ENCODE measurements at places on chromosomes 7 and 10. TPM values are rescaled to one million over a fixed set of nuclear protein-coding genes. Genes with fewer than 3 reads are reported as not detected.

ZPBP gene
- total RNA-seq: not detected

BHLHA15 gene
- total RNA-seq: not detected

ACSL5 gene
- total RNA-seq: 6.3 TPM

SLC35B4 gene
- 4.3 TPM for total RNA-seq

NYAP1 gene
- total RNA-seq: 0.32 TPM

ACBD7 gene
- not detected for total RNA-seq

ANXA8 gene
- 3.0 TPM for total RNA-seq

SOSTDC1 gene
- total RNA-seq: 1.4 TPM

DNA sequence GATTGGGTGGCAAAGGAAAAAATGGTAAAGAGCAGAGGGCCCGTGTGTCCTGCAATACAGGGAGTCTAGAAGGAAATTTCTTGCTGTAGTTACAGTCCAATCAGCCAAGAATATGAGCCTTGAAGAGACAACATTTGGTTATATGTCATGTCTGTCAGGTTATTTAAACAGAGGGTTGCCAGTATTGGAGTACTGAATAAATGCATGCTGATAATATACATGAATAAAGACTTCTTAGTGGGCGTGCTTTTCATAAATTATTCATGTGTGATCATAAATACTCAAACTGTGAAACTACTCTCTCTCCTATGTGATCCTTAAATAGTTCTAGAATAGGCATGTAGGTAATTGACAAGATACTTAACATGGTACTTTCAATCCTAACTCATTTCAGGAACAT lies 249.0 kb downstream of the CRPPA start:
- DNase-seq: no peak

DNA sequence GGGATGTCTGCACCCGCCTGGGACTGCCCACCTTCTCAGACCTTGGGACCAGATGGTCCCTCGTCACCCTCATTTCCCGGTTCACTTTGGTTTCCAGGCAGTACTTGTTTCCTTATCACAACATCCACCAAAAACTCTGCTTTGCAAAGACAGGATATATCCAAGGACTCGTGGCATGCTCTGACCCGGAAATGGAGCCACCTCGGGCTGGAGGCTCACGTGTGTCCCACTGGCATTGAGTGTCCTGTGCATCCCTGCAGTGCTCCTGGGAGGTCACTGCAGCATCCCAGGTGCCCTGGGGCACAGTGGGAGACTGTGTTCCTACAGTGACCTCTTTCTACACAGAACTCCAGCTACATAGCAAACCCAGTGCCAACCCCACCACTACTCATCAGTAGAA lies 611.9 kb upstream of the FOXK1 start:
- no peak for DNase-seq

DNA sequence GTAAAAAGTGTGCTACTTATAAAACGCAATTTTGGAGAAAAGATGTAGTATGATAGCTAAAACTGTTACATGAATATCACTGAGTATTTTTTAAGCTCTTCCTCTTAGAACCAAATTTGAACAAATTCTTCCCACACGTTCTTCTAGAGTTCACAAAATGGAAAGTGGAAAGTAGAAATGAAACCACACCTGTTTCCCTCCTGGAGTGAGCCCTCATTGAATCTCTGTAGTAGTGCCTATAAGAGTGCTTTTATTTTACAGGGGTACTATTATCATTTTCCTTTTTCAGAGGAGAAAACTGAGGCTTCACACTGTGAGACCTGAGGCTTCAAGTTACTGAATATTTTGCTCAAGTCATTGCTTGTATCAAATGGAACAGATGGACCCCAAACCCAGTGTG lies 393.0 kb downstream of the NRG3 start:
- DNase-seq: no peak

DNA sequence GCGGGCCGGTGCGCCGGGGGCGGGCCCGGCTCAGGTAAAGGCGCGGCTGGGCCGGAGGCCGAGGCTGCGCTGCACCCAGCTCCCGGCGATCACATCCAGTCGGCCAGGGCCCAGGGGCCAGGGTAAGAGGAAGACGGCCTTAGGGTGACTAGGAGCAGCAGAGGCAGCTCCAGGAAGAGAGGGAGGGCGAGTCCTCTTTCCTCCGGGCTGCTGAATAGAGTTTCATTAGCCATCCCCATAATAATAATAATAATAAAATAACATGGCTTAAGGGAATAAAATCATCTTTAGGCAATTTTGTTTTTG lies 44.8 kb upstream of the CDK1 start:
- DNase-seq: no peak

GRCh38 chr7:100367676-100368613 lies 5.3 kb upstream of the PILRA start:
- no peak for DNase-seq

DNA sequence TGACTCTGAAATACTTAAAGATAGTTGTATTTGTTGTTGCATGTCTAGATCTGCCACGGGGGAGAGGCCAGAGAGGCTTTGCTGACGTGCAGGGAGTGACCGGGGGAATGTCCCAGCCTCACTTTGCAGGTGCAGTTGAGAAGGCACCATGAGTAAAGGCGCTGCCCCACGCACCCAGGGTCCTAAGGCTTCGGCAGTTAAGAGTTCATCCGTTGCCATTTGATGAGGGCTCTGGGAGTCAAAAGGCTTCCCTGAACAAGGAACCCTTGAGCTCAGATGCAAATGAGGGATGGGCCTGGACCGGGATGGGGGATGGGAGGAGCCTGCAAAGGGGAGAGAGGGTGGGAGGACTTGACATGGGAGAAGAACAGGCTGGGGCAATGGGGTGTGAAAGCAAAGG lies 20.4 kb downstream of the PPP2R2D start:
- DNase-seq: no peak

DNA sequence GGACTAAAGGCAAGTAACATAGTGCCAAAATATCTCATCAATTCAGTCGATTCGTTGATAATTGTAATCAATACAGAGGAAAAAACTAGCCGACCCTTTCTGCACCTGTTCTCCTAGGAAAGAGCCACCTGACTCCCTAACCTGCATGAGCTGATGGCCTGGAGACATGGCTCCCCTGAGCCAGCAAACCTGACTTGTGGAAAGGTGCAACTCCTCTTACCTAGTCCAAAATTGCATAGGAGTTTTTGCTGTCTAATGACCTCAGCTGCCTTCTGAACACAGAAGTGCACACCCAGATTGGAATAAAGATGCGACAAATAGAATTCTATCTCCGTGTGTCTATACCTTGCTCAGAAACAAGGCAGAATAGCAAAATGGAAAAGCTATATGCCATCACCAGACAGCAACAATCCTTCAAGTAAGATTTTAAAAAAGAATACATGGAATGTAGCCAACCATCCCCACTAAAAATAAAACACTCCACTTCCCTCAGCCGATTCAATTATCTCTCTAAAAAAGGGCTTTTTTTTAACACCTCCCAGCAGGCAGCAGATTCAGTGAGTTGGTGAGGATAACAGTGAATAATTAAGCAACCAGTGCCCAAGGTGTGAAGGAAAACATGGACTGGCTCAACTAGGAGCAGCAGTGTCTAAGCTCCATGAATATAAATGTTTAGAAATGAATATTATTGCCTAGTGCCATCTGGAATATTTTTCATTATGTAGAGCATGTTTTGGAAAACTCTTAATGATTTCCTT lies 26.6 kb upstream of the LMTK2 start:
- DNase-seq: no peak

- no peak for DNase-seq
These were observed 16.9 kb downstream of the CPA1 start for GRCh38 chr7:130397051-130397757.

- no peak for DNase-seq
These were observed 264.6 kb downstream of the SFMBT2 start for GRCh38 chr10:7146189-7146588.

- DNase-seq: no peak
These were observed 360.0 kb upstream of the AOAH start for GRCh38 chr7:37084303-37084702.

DNA sequence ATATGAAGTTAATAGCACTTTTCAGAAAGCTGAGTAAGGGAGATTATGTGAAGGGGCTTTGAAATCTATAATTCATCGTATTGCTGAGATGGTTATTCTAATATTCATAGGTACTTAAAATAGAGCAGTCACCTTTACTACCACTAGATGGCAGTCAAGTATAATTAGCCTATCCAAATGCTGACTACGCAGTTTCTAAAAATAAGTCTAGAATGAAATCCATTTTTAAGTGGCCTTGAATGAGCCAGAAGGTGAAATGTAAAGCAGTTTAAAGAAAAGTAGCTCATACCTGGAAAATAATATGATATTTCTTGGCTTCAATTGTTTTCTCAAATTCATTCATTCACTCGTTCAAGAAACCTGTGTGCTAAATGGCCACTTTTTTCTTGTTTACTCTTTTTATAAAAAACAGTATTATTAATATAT lies 1277.1 kb downstream of the GATA3 start:
- no peak for DNase-seq

DNA sequence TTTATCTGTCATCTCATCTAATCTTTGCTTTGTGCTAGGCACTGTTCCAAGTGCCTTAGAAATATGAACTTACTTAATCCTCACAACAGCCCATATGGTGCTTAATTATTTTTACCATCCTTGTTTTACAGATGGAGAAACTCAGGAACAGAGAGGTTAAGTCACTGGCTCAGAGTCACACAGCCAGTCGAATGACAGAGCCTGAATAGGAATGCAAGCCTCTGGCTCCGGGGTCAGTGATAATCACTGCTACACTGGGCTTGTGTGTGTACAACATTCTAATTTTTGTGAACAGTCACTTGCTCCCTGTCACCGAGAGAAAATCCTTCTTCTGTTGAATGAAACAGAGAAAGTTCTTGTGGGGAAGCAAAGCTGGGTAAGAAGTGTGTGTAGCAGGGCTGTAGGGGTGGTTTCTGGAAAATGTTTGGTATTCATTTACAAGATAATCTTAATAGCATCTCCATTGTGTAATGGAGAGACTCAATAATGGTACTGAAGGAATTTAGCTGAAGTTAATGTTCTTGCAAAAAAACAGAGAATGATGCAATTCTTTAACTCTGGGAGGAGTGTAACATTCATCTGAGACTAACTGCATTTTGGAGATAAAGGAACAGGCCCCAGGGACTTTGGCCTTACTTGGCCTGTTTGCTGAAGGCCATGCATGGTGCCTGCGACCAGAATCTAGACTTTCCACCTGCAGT lies 290.6 kb downstream of the FRMD4A start:
- DNase-seq: no peak

- no peak for DNase-seq
These were observed 68.7 kb upstream of the OGDHL start for GRCh38 chr10:49830846-49831245.

DNA sequence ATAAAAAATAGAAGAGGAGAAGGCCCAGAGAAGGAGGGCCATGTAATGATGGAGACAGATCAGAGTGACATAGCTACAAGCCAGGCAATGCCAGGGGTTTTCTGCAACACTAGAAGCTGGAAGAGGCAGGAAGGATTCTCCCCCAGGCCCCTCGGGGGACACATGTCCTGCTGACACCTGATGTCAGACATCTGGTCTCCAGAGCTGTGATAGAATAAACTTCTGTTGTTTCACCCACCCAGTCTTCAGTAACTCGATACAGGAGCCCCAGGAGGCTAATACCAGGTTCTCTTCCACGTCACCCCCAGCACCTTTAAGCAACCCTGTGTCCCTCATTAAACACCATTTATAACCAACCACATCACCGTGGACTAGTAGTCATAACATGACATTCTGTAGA lies 94.9 kb downstream of the TMEM130 start:
- no peak for DNase-seq

Measured in left ventricle myocardium superior (tissue), 1 donor.